ENCODE measurements at places on chromosomes 6 and 20.

DNA sequence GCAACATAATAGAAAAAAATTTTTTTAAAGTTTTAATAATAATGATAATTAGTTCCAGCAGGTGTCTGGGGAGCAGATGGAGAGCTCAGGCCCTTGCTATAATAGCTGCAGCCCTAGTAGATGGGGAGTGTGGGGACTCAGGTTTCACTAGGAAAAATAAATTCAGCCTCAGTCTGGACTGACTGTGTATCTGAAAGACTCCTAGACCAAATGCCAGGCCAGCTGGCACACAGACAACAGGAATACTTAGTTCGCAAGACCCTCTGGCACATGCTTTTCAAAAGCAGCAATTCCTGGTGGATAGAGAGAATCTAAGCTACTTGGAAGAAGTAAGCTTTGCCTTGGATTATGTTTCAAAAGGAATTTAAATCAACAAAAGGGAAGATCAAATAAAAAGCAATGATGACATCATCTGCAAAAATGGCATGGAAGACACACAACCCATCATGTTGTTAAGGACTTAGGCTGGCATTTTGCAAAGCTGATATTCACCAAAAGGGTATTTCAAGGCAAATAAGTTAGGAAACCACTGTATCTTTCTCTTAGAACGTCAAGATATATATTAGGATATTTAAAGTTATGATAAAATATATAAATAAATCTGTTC lies 107.8 kb downstream of the RNGTT start:
- no peaks in the 10 kb centered on the region for H3K27me3 ChIP-seq
- H3K36me3 ChIP-seq, result peaks cover 5% of the 10 kb centered on the region
- no peak for DNase-seq
- no peak overlapping the region for H3K4me3 ChIP-seq

- peak within 1 kb of the TSS; percentile 88 for H3K4me3 ChIP-seq
- peaks cover 28% of the 10 kb centered on the region for H3K4me1 ChIP-seq
- H3K27ac ChIP-seq, result peak within 1 kb of the TSS; percentile 93
- H3K27me3 ChIP-seq, result no peaks in the 10 kb centered on the region
These were observed at the start of gene AAR2 for GRCh38 chr20:36235892-36236785. Gene AAR2 (plus strand): TSS chr20:36236478. CDS start chr20:36239869, 3,391 bp downstream.

- H3K27me3 ChIP-seq, result peaks cover 6% of the 10 kb centered on the region
- H3K27ac ChIP-seq, result no peak overlapping the region
- no peak for DNase-seq
- no peak overlapping the region for H3K4me3 ChIP-seq
- no peaks in the 10 kb centered on the region for H3K36me3 ChIP-seq
These were observed 57.5 kb downstream of the BFSP1 start for GRCh38 chr20:17473659-17474058.

- no peak overlapping the region for H3K27ac ChIP-seq
- H3K27me3 ChIP-seq, result no peaks in the 10 kb centered on the region
- no peaks in the 10 kb centered on the region for H3K4me1 ChIP-seq
- H3K36me3 ChIP-seq, result no peaks in the 10 kb centered on the region
These were observed 983.5 kb downstream of the EYS start for GRCh38 chr6:64723327-64724058.

DNA sequence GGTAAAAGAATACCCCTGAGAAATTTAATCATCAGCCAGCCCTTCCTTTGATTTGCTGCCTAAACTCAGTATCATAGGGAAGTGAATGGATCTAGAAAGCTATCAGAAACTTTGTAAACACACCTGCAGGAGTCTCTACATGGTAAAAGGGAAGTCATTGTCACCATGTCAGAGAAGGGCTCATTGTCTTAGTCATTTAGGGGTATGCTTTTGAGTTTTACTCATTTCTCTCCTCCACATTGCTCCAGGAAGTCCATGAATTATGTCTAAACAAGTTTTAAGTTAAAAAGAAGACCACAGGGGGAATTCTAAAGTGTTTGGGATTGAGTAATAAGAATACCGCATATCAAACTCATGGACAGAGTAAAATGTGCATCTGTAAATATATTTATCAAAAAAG lies 2.5 kb downstream of the SLC17A1 start:
- H3K4me1 ChIP-seq, result peaks cover 3% of the 10 kb centered on the region
- DNase-seq, result no peak
- no peak overlapping the region for H3K4me3 ChIP-seq
- H3K36me3 ChIP-seq, result no peaks in the 10 kb centered on the region
- peaks cover 26% of the 10 kb centered on the region for H3K27me3 ChIP-seq

DNA sequence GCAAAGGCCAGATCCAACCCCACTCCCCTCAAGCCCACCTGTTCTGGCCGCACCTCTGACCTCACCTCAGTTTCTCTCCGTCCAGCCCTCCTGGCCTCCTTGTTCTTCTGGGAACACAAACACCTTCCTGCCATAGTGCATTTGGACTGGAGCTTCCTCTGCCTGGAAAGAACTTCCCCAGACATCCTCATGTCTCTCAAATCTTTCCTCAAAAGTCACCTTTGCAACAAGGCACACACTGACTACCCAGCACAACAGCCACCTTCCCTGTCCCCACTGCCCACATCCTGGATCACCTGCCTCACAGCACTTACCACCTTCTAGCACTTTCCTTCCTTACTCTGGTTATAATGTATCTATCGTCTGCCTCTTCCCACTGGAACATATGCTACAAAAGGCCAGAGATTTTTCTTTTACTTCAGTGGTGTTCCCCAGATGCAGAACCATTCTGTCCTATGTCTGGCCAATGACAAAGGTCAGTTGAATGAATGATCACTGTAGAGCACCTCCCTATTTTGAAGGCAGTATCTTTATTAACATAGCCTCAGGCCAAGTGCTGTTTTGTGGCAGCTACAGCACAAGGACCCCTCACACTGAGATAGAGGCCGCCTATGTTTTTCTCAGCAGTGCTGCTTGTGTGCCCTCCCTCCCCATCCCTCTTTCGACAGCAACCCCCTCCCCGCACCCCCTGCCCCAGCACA lies 4.1 kb downstream of the HLA-B start:
- H3K4me3 ChIP-seq, result peak overlapping the region; percentile 93
- peaks cover 49% of the 10 kb centered on the region for H3K36me3 ChIP-seq
- peaks cover 43% of the 10 kb centered on the region for H3K4me1 ChIP-seq
- H3K27me3 ChIP-seq, result no peaks in the 10 kb centered on the region

DNA sequence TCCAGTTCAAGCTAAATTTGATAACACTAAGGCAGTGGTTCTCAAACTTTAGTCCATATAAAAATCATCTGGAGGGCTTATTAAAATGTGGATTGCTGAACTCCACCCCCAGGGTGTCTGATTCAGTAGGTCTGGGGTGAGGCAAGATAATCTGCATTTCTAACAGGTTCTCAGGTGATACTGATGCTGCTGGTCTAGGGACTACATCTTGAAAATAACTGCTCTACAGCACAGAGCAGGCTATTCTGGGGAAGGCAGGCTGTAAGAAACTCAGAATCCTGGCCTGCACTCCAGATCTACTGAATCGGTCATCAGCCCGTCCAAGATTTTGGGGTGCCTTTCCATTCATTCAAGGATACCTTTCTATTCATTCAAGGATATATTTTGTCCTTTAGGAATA lies 11.5 kb downstream of the CALHM5 start:
- H3K4me3 ChIP-seq, result no peak overlapping the region
- peaks cover 14% of the 10 kb centered on the region for H3K27me3 ChIP-seq
- H3K27ac ChIP-seq, result no peak overlapping the region

GRCh38 chr6:147691446-147691845 lies 183.0 kb downstream of the SAMD5 start:
- no peaks in the 10 kb centered on the region for H3K27me3 ChIP-seq
- H3K4me3 ChIP-seq, result no peak overlapping the region
- H3K36me3 ChIP-seq, result no peaks in the 10 kb centered on the region

DNA sequence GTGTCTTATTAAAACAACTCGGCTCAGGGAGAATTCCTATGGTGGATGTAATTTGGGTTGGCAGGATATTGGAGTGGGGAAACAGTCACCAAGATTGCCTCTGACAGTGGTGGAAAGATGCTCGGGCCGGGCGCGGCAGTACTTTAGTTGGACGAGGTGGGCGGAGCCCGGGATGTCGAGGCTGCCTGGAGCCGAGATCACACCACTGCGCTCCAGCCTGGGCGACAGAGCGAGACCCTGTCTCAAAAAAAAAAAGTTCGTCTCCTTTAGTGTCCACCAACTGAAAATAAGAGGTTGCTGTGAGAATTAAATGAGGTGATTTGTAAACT lies 621 bp downstream of the NOL7 start:
- peak; percentile 54 for DNase-seq
- peaks cover 19% of the 10 kb centered on the region for H3K36me3 ChIP-seq
- H3K4me1 ChIP-seq, result peaks cover 57% of the 10 kb centered on the region
- no peaks in the 10 kb centered on the region for H3K27me3 ChIP-seq
- H3K4me3 ChIP-seq, result peak overlapping the region; percentile 92

Measured in activated CD4-positive, alpha-beta T cell treated with anti-CD3 and anti-CD28 coated beads, Interleukin-2, amount 10 ng/mL, durations not matched to agents 7 days and 5 days (primary cell).